AG04450 (cell line): ENCODE measurements at places on chromosomes 1 and 21. TPM values are rescaled to one million over a fixed set of nuclear protein-coding genes. Genes with fewer than 3 reads are reported as not detected.

DNA sequence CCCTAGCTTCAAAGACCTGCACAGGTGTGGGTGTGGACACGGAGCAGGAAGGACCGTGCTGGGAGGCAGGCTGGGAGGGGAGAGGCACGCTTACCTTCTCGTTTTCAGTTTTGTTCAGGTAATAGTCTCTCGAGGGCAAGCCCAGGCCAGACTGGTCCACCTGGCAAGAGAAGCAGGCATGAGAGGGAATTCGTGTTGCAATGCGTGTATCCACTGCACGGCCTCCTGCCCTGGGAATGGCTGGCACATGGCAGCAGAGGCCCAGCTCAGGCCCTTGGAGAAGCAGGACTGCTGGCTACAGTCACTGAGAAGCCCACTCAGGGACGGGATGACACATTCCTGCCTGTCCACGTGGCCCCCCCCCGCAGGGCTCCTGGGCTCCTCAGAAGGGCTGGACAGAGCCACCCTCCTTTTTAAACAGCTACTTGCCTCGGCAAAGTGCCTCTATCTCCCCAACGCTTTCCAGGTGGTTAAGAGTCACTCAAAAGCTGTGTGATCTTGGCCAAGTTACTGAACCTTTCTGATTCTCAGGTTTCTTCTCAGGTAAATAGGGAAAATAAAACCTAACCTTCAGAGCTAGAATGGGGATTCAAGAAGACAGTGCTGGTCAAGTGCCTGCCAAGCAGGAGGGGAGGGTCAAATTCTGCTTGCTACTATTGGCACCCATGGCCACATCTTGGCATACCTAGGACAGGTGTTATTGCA is 32.7 kb downstream of the ECE1 start:
- DNase-seq = no peak

DNA sequence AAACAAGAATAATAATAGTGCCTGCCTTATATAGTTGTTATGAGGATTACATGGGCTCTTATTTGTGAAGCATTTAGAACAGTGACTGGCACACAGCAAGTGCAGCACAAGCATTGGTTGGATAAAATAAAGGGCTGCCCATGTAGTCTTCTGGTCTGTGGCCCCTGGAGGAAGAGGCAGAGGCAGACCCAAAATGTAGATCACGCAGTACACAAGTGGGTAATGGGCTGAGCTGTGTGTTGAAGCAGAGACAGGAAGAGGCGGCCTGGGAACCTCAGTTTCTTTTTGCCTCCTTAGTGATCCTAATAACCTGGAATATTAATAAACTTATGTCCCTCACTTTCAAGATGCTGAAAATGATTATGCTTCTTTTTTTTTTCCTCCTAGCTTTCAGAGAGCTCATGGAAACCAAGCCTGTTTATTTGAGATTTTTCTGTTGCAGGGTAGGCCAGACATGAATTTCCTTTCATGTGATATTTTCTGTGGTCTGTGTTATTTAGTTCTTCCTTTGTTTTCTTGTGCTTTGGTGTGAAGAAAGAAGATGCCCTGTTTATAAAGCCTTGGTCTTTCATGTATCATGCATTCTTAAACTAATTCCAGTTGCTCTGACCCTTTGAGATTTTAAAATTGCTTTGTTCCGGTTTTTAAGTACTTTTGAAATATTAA is 42.5 kb downstream of the LRRC8D start:
- no peak for DNase-seq

GRCh38 chr1:5570931-5571330 is 421.3 kb downstream of the NPHP4 start:
- DNase-seq = no peak

GRCh38 chr1:6517435-6517851 is 26.0 kb upstream of the PLEKHG5 start:
- no peak for DNase-seq

DNA sequence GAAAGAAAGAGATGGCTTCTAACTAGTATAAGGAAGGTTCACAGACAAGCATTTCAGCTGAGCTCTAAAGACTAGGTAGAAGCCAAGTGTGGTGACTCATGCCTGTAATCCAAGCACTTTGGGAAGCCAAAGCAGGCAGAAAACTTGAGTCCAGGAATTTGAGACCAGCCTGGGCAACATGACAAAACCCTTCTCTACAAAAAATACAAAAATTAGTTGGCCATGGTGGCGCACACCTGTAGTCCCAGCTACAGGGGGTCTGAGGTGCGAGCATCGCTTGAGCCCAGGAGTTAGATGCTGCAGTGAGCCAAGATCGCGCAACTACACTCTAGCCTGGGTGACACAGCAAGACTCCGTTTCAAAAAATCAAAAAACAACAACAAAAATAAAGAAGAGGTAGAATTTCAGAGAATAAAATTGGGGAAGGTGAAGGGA is 27.8 kb downstream of the FBXO42 start:
- DNase-seq = peak; percentile 49

- no peak for DNase-seq
These were observed 59.3 kb downstream of the FH start for GRCh38 chr1:241460098-241460873.

GRCh38 chr21:34621434-34622350 is 6.8 kb upstream of the RCAN1 start:
- no peak for DNase-seq

DNA sequence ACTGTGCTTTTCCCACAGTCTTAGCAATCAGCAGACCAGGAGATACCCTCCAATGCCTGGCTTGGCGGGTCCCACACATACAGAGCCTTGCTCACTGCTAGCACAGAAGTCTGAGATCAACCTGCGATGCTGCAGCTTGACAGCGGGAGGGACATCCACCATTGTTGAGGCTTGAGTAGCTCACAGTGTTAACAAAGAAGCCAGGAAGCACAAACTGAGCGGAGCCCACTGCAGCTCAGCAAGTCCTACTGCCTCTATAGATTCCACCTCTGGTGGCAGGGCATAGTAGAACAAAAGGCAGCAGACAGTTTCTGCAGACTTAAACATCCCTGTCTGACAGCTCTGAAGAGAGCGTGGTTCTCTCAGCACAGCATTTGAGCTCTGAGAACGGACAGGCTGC is 33.4 kb downstream of the MNDA start:
- no peak for DNase-seq

DNA sequence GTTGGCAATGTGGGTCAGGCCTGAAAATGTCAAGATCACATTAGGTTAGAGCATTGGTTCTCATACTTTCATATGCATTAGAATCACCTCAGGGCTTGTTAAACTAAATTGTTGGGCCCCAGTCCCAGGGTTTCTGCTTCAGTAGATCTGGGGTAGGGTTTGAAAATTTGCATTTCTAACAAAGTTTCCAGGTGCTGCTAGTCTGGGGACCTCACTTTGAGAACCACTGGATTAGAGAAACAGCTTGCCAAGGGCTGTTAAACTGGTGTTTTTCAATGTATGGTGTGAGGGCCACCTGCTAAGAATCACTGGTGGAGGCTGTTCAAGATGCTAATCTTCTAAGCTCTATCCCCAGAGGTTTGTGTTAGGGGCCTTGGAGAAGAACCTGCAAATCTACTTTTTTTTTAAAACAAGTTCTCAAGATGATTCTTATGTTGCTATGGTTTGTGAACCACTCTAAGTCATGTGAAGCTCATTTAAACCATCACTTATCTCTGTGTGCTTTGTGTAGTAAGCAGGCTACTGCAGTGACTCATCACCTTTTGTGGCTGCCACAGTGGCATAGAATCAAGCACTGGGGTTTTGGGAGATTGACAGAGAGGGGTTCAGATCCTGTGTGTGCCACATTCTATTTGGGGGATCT is 152.2 kb downstream of the S1PR1 start:
- DNase-seq = no peak

DNA sequence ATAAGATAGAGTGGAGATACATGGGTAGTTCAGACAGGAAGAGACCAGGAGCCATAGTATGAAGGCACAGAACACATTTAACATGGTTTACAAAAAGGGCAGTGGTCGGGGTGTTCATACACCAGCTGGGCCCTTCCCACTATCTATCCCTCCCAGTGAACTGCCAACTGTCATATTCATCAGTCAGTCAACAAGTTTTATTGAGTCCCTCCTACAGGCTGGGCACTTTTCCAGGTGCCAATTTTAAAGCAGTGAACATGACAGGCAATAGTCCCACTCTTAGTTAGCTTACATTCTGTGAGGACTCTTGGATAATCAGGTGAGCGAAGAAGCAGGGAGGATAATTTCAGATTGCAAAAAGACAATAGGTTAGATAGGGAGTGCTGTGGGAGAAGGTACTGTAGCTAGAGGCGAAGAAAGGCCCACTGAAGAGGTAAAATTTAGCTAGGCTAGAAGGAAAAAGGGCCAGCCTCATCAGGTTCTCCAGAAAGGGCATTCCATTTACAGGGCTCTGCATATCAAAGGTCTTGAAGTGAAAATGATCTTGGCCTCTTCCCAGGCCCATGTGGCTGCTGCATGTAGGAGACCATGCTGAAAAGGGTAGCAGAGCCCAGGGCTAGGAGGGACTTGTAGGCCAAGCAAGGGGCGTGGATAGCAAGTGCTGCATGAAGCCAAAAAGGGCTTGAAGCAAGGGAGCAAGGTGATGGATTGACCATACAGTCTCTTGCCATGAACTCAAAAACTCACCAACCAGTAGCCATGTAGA is 274.7 kb upstream of the SNX7 start:
- DNase-seq = no peak

GRCh38 chr1:13494025-13494424 is 19.8 kb downstream of the LRRC38 start:
- DNase-seq = no peak

- no peak for DNase-seq
These were observed 335.7 kb downstream of the CHRM3 start for GRCh38 chr1:239722035-239722434.

DNA sequence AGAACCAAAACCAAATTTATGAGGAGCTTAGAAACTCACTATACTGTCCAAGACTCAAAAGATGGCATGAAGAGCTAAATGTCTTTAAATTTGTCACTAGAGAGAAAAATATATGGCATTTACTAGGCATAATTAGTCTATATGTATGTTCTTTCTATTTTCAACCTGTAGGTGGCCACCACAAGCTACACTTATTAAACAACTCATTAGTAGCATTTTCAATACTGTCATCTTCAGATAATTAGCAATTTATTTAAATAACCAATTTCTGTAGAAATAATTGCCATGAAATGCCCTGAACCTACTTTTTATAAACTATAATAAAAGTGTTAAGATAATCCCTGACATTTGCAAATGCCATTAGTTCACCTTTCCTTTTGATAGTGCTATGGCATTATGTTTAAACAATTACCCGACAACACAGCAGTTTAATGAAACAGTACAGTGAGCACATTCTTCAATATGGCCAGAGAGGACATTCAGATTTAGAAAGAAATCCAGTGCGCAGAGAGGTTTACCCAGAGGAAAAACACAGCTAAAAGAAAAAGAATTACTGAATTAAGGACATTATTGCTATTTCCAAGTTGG is 522.5 kb downstream of the PTBP2 start:
- no peak for DNase-seq

DNA sequence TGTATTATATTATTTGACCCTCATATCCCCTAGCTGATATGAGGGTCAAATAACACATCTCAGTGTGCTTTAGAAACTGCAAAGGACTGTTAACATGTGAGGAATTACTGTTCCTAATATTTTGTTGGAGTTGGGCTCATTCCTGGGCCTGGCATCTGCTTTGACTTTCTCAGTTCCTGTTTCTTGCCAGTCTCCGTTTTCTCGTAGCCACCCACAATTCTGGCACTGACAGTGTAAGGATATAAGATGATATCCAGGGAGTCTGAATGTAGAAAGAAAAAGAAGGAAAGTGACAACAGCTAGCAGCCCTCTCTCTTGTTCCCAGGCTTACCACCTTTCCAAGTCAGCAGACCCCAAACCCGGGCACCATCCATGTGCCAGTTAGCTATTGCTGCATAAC is 54.4 kb upstream of the SCMH1 start:
- no peak for DNase-seq

GRCh38 chr1:70227439-70227838 is 6.3 kb downstream of the SRSF11 start:
- no peak for DNase-seq

DNA sequence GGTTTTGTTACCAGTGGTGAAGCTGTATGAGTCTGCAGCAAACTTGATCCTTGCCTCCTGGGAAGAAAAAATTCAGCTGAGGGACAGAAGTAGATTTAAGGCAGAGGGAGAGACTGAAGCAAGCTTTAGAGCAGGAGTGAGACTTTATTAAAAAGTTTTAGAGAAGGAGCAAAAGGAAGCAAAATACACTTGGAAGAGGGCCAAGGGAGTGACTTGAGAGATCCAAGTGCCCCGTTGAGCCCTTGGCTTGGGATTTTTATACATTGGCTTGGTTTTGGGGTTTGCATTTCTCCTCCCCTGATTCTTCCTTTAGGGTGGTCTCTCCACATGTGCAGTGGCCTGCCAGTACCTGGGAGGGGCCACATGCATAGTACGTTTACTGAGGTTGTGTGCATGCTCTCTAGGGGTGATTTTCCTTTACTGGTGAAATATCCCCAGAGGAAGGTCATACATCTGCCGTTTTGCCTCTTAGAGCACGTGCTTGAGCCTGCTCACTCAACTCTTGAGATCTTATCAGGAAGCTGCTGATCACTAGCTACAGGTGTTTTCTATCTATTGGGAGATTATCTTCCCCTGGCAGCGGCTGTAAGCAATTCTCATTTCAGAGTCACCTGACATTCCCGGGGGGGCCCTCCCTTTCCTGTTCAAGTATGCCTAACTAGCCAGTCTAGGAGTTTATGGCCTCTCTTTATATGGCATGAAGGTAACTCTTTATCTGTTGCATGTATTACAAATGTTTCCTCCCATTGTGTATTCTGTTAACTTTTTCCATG is 20.3 kb downstream of the FASLG start:
- no peak for DNase-seq

DNA sequence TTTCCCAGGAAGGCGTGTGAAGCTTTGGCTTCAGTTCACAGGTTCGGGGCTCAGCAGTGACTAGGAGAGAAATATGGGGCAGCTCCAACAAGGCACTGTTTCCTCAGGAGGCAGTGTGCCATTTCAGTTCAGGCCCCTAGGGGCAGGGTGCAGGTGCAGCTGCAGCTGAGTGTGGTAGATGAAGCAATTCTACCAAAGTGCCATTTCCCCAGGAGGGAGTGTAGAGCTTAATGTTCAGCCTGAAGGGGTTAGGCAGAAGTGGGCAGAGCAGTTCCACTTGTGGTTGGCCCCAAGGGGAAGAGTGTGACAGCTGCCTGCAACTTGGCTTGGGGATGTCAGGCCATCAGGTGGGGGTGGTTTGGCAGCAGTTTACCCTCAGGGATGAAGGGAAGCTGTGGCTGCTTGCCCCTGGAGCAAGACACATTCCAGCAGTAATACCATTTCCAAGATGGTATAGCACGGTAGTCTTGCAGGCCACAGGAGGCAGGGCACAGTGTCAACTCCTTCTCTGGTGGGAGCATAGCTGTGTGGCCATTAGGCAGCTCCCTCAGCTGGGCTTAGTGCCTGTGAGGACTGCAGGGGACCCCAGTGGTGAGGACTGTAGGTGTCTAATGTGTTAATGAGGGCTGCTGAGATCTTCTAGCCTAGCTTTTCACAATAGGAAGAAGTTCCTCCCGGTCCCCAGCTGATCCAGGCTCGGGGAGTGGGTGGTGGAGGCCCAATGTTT is 34.7 kb downstream of the RGSL1 start:
- DNase-seq = no peak

- DNase-seq = no peak
These were observed 120.0 kb upstream of the RRP15 start for GRCh38 chr1:218164930-218165700.

- no peak for DNase-seq
These were observed 28.0 kb downstream of the SLAMF1 start for GRCh38 chr1:160618763-160619274.

Gene FAM43B
- polyA plus RNA-seq = 0.02 TPM in 1 of 2 replicates, not detected in the other

Gene TTC34
- 0.06 TPM in 2 replicates for polyA plus RNA-seq

Gene PALMD
- polyA plus RNA-seq = 0.37 and 0.43 TPM in 2 replicates

Gene CENPF
- 11.1 and 17.5 TPM in 2 replicates for polyA plus RNA-seq

Gene C4BPA
- not detected in 2 replicates for polyA plus RNA-seq

Gene AMY1C
- not detected in 2 replicates for polyA plus RNA-seq

Gene RIIAD1
- not detected in 2 replicates for polyA plus RNA-seq

Gene PM20D1
- polyA plus RNA-seq = 0.09 TPM in 1 of 2 replicates, not detected in the other

Gene SNIP1
- polyA plus RNA-seq = 7.8 and 8.9 TPM in 2 replicates
